Adrenal gland (tissue), 19 donors: ENCODE measurements at places on chromosomes 6 and 20. TPM values are rescaled to one million over a fixed set of nuclear protein-coding genes. Genes with fewer than 3 reads are reported as not detected.

Gene CLPSL1
- polyA plus RNA-seq: not detected

- no peak for DNase-seq
These were observed 157.2 kb downstream of the ZDHHC14 start for GRCh38 chr6:157538168-157538567.

Gene SLC22A16
- not detected for polyA plus RNA-seq

DNA sequence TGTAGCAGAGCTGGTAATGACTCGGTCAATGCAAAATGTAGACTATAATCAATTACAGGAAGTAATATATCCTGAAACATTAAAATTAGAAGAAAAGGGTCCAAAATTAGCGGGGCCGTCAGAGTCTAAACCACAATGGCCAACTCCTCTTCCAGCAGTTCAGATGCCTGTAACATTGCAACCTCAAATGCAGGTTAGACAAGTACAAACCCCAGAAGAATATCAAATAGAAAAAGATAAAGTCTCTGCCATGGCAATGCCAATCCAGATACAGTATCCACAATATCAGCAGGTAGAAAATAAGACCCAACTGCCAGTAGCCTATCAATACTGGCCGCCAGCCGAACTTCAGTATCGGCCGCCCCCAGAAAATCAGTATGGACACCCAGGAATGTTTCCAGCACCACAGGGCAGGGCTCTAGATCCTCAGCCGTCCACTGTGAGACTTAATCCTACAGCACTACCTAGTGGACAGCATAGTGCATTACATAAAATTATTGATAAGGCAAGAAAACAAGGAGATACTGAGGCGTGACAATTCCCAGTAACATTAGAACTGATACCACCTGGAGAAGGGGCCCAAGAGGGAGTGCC, 158.4 kb downstream of the GPX5 start:
- peak; percentile 33 for DNase-seq

Gene HLA-DQA1
- 7.4 TPM for polyA plus RNA-seq

DNA sequence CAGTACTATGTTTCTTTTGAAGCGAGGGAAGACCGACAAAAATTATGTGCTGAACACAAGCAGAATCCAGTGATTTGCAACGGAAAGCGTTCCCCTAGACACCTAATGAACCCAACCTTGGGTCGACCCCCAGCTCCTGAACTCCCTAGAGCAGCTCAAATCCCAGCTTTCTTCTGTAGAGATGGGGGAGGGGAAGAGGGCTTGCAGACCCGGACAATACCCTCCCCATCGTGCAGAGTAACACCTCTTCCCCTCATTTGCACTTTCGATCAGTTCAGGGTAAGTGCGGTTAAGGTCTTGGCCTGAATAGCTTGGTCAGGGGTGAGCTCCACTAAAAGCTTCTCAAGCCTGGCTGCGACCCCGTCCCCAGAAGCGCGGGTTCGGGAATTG, 404 bp downstream of the CEP162 start:
- peak; percentile 15 for DNase-seq

DNA sequence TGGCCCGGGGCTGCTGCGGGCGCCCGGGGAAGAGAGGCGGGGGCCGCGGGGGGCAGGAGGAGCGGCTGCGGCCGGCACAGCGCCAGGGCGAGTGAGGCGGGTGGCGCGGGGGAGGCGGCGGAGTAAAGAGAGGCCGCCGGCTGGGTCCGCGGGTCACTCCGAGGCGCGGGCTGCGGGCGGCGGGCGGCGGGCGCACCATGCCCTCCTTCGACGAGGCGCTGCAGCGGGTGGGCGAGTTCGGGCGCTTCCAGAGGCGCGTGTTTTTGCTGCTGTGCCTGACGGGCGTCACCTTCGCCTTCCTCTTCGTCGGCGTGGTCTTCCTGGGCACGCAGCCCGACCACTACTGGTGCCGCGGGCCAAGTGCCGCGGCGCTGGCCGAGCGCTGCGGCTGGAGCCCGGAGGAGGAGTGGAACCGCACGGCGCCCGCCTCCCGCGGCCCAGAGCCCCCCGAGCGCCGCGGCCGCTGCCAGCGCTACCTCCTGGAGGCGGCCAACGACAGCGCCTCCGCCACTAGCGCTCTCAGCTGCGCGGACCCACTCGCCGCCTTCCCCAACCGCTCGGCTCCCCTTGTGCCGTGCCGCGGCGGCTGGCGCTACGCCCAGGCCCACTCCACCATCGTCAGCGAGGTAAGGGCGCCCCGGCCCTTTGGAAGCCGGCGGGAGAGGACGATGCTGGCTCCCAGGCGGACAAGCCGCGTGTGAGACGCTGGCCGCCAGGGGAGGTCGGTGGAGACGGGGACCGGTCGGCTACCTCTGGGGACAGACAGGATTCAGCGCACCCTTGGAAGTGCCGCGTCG, at the start of gene SLC22A3:
Gene SLC22A3 (plus strand): TSS at position 156 of the 797 bp plus-strand sequence. CDS start 42 bp downstream, at position 198.
- peak; percentile 65 for DNase-seq

DNA sequence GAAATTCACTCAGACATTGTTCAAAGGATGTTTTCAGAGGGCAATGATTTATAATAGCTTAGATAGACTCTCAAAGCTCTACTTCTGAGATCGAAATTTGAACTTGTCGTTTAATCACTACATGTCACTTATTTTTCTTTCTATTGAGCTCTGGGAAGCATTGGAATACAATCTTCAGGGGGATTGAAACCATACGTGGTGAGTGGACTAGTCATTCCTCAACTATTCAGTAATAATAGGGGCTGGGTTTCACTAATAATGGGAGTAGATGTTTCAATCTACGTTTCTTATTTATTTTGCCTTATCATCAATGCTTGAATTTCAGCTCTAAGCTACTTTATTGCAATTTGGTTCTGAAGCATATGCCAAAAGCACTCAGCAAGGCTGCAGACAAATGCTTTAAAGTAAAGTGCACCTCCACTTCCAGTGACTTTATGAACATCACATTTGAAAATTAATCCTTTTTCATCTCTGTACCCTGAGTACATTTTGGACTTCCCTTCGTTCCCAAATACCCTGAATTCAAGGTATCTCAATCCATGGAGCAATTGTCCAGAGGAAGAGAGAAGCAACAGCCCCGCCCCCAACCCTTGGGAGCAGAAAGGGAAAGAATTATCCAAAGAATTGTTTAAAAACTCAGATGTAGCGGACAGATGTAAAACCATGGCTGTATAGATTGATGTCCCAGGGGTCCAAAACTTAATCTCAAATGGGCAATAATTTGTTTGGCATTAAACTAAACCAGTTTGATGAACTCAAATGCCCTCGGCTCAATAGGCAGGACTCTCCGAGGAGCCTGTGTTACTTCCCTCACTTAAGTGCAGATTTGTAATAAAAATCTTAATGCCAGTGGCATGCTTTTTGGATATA, 68.1 kb downstream of the HFE start:
- peak; percentile 43 for DNase-seq

Gene OCSTAMP
- not detected for polyA plus RNA-seq

- DNase-seq: no peak
These were observed 372.7 kb upstream of the CITED2 start for GRCh38 chr6:139747154-139747553.

- DNase-seq: no peak
These were observed 7.4 kb downstream of the TNFAIP3 start for GRCh38 chr6:137874204-137875057.

Gene CALHM5
- 0.32 TPM for polyA plus RNA-seq

- DNase-seq: peak; percentile 91
These were observed 129.8 kb downstream of the PREX1 start for GRCh38 chr20:48697845-48698491.

Gene TNNC2
- polyA plus RNA-seq: 8.2 TPM

DNA sequence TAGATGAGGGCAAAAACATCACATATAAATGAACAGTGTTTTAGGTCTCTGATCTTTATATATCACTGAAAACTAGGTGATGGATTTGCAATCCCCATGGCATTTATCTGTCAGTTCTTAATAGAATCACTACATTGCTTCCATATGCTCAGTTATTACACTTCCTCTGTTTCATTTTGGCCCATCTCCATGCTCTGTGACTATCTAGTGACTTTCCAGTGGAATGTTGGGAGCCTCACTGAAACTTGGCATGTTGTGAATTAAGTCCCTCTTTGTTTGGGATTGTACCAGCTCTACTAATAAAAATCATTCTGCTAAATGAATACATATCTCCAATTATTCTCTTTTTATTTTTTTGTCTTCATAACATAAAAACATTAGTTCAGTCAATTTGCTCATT, 226.1 kb upstream of the CEP162 start:
- DNase-seq: no peak

- DNase-seq: no peak
These were observed 1.3 kb downstream of the MYL9 start for GRCh38 chr20:36542516-36543183.

- no peak for DNase-seq
These were observed 334.1 kb upstream of the KCNQ5 start for GRCh38 chr6:72287801-72288200.

- DNase-seq: no peak
These were observed 92.4 kb downstream of the COL9A1 start for GRCh38 chr6:70210462-70210861.

- DNase-seq: no peak
These were observed 1011.0 kb downstream of the EYS start for GRCh38 chr6:64696053-64696452.

DNA sequence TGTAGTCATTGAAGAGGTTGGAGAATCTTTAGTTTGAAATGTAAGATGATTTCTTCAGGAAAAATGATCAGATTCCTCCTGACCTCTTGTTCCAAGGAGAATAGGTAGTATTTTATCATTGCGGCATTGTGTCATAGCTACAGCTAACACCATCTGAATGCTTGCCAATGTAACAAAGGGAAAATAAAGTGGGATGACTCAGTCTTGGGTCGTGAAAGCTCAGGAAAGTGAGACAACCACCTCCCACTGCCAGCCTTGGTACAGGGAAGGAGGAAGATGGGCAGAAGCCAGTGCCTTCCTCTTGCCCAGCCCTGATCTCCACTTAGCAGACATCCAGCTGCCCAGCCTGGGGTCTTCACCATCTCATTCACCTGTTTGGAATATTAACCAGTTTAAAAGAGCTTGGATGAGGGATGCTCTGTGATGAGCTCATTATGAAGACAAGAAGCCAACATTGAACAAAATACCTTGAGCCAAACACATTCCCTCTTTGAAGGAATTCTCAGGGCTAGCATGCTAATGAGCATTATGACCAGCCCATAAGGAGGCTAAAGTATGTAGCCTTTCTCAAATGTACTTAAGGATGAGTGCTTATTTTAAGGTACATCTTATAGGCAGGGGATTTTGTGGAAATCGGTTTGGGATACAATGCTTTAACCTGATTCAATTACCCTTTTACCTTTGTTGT, 40.0 kb upstream of the APCDD1L start:
- peak; percentile 68 for DNase-seq

Gene TP53TG5
- 0.33 TPM for polyA plus RNA-seq

DNA sequence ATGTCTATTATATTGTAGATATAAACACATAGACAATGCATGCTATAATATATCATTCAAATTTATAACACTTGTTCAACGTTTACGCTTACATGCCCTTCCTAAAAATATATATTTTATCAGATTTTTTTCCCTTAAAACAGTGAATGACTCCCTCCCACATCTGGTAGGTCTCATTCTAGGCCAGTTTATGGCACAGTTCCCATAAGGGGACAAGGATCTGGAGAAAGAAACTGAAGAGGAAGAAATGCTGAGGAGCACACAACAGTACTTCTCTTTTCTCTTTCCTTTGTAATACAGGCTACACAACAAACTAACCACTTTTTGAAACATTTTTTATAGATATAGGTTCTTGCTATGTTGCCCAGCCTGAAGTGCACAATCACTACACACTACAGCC, 48.6 kb upstream of the RCAN2 start:
- no peak for DNase-seq

DNA sequence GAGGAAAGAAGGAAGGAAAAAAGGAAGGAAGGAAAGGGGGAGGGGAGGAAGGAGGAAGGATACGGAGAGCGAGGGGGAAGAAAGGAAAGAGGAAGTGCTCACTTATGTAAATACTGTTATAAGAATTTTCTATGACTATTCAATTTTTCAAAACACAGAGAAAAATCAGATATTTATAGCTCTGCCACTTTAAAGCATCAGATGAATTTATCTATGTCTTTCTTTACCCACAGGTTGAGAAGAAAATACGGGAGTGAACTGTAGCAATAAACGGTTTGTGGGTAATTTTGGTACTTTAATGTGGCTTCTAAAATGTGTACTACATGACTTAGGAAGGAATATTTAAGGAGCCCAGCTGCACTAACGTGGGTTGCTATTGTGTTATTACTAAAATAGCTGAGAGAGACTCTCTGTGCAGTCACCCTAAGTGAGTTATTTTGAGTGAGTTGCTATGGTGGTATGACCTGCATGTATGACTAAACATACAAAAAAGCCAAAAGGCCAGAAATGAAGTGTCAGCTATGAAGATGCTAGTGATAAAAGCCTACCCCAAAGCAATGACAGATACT, 225.5 kb downstream of the SOD2 start:
- no peak for DNase-seq

- no peak for DNase-seq
These were observed 23.1 kb downstream of the ALDH5A1 start for GRCh38 chr6:24517659-24518543.

Gene FRK
- 0.30 TPM for polyA plus RNA-seq

Gene CTCFL
- polyA plus RNA-seq: 0.08 TPM

- DNase-seq: no peak
These were observed 167.4 kb downstream of the ZMYND8 start for GRCh38 chr20:47189060-47189459.

- no peak for DNase-seq
These were observed 1352.6 kb upstream of the GJE1 start for GRCh38 chr6:140779991-140780596.

- DNase-seq: no peak
These were observed 1.6 kb downstream of the TENT5A start for GRCh38 chr6:81750681-81751387.

Gene TRDN
- polyA plus RNA-seq: 3.5 TPM

DNA sequence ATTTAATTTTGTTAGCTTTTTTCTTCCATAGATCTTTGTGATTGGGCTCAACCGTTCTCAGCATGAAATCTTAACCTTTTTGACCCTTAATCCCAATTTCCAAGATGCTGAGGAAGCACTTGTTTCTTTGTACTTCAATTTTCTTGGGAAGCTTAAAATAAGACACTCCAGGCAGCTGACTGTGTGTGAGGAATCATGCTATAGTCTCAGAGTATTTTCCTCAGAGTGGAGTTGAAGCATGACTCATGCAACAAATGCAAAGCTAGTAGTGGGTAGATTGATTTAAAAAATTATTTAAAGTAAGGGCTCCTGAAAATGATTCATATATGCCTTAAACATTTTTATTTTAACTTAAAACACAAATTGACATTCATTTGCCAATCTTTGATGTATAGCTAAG, 168.7 kb downstream of the BTBD3 start:
- no peak for DNase-seq

GRCh38 chr6:30150671-30151395, 10.2 kb downstream of the TRIM10 start:
- no peak for DNase-seq

Gene DLL1
- polyA plus RNA-seq: 9.4 TPM

- no peak for DNase-seq
These were observed 9.8 kb downstream of the RBM38 start for GRCh38 chr20:57400821-57401564.

Gene CD83
- polyA plus RNA-seq: 8.1 TPM

Gene POU5F1
- polyA plus RNA-seq: not detected

DNA sequence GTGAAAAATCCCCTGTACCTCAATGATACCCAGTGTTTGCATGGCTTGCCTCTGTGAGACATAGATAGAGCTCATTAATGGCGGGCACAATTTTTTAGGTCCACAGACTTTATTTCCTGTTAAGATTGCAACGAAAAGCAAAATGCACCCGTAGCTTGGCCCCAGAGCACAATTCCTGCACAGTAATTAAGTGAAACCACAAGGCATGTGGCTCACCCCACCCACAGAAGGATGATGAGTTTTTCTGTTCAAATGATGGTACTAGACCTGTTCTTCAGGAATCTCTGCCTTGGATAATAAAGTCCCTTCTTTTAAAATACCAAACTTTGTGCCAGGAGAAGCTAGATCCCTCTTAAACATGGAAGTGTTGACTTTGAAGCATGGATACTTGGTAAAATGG, 738.1 kb downstream of the QKI start:
- DNase-seq: no peak
